ENCODE measurements at places on chromosomes 11 and 22.

DNA sequence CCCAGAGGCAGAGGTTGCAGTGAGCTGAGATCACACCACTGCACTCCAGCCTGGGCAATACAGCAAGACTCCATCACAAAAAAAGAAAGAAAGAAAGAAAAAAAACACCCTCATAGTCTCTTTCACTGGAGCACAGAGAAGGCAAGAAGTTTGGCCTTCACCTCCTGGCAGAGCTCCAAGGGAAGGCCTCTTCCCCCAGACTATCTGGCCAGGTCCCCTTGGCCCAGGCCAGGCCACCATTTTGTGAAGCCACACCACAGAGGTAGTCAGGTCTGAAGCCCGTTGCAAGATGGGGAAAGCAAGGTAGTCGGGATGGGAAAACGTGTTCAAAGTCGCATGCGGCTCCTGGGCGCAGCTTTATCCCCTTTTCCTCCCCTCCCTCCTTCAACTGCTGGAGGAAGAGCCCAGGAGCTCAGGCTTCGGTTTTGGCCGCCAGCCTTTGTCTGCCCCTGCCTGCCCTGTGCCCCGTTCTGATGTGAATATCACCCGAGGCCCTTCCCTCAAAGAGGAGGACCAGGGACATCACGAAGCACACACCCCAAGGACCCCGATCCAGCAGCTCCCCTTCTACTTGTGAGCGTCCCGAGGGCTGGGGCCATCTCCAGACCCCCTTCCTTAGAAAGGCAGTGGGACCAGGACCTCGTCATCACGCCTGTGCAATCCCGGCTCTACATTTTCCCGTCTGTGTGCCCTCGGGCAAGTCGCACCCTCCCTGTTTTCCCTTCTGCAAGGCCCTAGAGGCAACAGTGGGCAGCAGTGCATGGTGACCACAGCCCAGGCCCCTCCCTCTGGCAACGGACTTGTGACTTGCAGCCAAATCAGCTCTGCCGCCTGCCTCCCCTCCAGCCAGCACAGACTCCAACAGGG lies 17.7 kb downstream of the CABP7 start:
- no peak for DNase-seq

DNA sequence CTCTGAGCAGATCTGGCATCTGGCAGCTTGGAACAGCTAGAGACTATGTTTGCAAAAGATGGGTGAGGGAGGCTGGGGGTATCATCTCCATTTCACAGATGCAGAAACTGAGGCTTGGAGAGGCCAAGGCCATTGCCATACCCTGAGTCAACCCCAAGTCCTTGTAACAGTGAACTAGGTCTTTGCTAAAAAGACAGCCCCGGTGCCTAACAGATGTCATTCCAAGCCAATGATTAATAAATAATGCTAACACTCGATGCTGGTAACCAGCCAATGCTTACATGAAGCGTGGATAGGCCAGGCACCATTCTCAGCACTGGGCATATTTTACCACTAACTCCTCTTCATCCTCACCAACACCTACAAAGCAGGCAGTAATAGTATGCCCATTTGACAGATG lies 164.0 kb downstream of the MN1 start:
- DNase-seq = peak; percentile 41

GRCh38 chr22:37971475-37972434 lies 12.6 kb downstream of the SOX10 start:
- no peak for DNase-seq

DNA sequence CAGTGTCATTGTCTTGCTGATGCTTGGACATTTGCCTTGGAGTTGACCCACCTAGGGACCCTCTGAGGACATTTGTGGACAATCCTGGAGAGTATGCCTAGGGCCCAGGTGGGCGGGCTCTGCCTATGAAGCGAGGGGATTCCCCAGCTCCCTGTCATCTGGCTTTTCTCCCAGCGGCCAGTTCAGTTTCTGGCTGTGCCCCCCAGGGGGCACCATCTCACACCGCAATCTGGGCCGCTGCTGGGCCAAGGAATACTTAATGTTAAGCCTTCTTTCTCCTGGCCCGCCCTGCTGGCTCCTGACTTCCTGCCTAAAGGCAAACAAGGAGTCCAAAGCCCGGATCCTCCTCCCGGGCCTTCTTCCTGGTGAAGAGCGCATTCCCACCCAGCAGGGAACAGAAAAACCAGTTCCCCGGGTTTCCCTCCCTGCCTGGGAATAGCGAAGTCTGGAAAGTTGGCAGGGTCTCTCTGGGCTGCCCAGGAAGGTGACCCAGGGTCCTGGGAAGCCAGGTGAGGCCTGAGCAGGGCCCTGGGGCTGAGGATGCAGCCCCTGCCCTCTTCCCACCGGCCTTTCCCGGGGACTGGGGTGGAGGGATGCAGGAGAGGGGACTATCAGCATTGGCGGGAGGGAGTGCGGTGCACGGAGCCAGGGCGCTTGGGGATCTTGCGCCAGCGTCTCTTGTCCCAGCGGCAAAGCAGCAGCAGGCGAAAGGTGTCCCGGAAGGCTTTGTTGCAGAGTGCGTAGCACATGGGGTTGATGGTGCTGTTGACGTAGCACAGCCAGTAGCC lies 11.9 kb downstream of the CHRM1 start:
- peak; percentile 36 for DNase-seq

DNA sequence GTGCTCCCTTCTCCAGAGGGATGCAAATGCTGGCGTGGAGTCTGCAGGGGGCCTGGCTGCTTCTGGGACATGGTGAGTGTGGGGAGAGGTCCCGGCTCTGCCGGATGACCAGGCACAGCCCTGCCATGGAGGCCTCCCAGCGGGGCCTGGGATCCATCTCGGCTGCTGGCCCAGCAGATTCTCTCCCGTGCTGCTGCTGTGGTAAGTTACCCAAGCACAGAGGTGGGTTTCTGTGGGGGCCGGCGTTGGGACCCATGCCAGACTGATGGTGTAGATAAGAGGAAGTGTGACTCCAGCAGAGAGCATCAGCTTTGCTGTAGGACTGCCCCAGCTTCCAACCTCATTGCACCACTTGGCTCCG lies 147.5 kb upstream of the B3GAT1 start:
- DNase-seq = no peak

Data from LHCN-M2 (cell line).